ENCODE measurements at places on chromosomes 2 and 18.

GRCh38 chr2:225017713-225018112, 24.6 kb downstream of the DOCK10 start:
- no peak for DNase-seq

DNA sequence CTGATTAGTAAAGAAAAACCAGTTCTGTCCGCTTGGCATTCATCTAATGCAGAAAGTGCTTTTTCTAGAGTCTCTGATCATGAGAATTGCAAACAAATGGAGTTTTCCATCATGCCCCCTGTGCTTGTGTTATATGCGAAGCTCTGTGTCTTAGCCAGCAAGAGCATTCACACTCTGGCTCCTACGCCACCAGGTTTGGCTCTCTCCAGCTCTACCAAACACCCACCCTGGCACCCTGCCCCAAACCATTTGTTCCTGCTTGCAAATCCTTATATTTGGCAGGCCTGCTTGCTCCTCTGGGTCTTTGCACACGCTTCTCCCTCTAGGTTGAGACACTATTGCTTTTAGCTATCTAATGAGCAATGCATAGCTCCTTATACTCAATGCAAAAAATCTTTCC, 204.1 kb upstream of the CYRIA start:
- DNase-seq: no peak

DNA sequence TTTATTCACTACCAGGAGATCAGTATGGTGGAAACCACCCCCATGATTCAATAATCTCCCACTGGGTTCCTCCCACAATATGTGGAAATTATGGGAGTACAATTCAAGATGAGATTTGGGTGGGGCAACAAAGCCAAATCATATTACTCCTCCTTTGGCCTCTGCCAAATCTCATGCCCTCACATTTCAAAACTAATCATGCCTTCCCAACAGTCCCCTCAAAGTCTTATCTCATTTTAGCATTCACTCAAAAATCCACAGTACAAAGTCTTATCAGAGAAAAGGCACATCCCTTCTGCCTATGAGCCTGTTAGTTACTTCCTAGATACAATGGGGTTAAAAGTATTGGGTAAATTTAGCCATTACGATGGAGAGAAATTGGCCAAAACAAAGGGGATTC, 989.5 kb upstream of the CNTNAP5 start:
- DNase-seq: no peak

- DNase-seq: no peak
These were observed 68.1 kb upstream of the TMEM247 start for GRCh38 chr2:46411245-46411641.

DNA sequence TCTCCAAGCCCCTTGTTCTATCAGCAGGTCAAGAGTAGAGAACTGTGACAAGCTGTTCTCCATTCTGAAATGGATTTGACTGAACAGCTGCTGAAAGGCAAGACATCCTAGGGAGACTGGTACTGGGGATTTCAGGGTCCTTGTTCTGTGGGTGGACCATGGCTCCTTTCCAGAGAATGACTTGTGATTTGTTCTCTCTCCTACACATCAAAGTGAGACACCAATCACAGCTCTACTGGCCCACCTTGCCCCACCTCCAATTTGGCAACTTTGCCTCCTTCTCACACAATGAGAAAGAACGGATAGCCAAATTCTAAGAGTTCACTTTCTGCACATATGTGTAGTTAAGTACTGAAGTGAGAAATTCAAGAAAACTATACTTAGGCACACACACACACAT, 67.4 kb downstream of the BCL11A start:
- DNase-seq: no peak

DNA sequence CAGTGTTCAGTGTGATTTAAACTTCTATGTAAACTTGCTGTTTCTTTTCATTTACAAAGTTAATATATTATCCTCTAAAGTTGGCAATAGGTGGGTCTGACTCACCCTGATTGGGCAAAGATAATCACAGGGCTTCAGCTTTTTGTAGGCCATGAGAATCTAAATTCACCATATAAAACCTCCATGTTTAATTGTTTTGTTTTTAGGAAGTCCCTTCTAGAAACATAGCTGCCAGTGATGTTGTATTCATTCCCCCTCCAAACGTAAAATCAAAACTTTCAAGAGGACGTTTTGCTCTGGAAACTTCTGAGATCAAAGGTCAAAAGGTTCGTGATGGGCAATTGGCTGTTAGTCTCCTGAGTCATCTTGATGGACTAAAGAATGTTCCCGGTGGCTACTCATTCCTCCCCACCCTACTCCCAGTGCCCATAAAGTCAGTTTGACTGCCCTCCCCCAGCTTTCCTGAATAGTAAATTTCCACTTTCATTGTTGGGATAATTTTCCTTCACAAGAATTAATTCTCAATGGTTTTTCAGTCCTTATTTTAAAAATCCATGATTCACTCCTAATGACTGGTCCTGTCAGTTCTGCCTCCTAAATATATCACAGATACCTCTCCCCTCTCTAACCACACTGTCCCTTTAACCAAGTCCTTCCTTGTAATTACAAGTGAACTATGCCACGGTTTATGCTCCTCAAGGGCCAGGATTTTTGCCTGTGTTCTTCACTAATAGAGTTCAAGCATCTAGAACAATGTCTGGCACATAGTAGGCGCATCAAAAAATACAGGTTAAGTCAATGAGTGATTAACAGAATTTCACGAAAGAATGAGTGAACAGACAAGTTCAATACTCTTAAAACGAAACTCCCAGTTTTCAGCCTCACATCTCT, 164.4 kb upstream of the VRK2 start:
- no peak for DNase-seq

GRCh38 chr2:182068811-182069210, 83.2 kb downstream of the PPP1R1C start:
- no peak for DNase-seq

GRCh38 chr2:226579519-226579918, 220.1 kb downstream of the IRS1 start:
- DNase-seq: no peak

GRCh38 chr2:172204309-172204708, 101.6 kb upstream of the DLX2 start:
- DNase-seq: no peak

DNA sequence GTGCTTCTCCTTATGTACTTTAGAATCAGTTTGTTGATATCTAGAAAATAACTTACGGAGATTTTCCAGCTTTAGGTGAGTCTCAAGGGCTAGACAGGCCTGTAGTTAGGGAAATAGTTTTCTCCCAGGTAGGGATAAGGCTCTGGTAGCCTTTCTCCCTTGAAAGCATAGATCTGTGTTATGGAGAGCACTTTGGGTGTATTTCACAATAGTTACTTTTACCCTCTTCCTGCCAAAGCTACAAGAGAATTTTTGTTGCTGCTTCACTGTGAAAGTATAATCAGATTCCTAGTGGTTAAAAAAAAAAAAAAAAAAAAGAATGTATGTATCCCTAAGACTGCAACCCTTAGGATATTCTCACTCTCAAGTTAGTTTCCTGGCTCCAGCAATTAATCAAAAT, 267.5 kb downstream of the PIK3C3 start:
- DNase-seq: no peak

DNA sequence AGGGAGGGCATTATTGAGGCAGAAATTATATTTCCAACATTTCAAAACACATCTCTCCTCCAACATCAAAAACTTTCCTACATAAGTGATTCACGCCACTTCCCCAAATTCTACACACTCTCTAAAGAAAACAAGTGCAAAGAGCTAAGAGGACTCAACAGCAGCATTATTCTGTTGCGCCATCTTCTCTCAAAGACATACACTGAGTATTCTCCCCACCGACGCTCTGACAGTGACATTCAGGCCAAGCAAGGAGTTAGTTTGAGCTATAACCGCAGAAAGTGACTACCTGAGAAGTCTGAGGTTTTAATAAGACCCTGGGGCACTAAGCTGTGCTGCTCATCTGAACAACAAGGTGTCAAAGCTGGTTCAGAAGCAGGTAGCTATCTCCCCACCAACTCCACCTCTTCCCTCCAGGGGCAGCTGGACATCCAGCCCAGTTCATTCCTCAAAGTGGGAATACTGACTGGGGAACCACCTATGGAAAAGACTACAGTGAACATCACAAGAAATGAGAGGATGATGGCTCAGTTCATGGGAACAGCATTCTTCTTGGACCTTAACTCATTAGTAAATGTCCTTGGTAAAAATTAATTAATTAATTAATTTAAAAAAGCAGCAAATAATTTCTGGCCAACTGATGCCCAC, 309.5 kb upstream of the CCDC68 start:
- no peak for DNase-seq

GRCh38 chr2:122277956-122278355, 522.5 kb downstream of the TSN start:
- no peak for DNase-seq

GRCh38 chr18:74083557-74083952, 64.1 kb downstream of the FBXO15 start:
- DNase-seq: no peak

- DNase-seq: no peak
These were observed 558.7 kb upstream of the TNP1 start for GRCh38 chr2:217418544-217418943.

GRCh38 chr2:138389063-138389462, 112.5 kb upstream of the SPOPL start:
- no peak for DNase-seq

DNA sequence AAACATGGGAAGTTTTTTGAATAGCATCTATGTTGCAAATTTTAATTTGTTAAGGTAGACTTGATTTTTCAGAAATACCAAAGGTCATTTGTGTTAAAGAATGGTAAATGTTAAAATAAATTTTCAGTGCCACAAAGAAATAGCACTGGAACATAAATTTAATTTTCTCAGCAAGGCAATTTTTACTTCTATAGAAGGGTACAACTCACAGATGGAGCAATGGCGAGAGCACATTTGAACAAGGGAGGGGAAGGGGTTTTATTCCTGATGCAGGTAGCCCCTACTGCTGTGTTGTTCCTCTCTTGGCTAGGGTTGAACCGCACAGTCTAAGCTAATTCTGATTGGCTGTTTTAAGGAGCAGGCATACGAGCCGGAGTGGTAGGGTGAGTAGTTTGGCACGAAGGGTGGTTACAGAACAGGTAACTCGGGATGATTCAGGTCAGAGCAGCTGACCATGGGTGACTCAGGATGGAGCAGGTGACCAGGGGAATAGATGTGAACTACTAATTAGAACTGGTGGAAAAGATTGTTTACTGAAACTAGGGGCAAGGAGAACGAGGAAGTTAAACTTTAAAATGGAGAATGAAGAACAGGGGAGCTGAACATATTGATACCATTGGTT, 50.1 kb upstream of the PSME4 start:
- DNase-seq: no peak

DNA sequence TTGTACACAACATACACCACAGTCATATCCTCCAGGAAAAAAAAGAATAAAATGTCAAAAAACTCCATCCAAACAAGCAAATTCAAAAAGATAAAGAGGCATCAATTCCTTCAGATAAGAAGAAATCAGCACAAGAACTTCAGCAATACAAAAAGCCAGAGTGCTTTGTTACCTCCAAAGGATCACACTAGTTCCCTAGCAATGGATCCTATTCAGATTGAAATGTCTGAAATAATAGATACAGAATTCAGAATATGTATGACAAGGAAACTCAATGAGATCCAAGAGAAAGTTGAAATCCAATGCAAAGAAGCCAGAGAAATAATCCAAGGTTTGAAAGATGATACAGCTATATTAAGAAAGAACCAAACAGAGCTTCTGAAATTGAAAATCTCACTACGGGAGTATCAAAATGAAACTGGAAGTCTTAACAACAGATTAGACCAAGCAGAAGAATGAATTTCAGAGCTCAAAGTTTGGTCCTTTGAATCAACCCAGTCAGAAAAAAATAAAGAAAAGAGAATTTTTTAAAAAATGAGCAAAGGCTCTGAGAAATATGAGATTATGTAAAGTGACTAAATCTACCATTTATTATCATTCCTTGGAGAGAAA, 80.6 kb downstream of the TRABD2A start:
- DNase-seq: no peak

DNA sequence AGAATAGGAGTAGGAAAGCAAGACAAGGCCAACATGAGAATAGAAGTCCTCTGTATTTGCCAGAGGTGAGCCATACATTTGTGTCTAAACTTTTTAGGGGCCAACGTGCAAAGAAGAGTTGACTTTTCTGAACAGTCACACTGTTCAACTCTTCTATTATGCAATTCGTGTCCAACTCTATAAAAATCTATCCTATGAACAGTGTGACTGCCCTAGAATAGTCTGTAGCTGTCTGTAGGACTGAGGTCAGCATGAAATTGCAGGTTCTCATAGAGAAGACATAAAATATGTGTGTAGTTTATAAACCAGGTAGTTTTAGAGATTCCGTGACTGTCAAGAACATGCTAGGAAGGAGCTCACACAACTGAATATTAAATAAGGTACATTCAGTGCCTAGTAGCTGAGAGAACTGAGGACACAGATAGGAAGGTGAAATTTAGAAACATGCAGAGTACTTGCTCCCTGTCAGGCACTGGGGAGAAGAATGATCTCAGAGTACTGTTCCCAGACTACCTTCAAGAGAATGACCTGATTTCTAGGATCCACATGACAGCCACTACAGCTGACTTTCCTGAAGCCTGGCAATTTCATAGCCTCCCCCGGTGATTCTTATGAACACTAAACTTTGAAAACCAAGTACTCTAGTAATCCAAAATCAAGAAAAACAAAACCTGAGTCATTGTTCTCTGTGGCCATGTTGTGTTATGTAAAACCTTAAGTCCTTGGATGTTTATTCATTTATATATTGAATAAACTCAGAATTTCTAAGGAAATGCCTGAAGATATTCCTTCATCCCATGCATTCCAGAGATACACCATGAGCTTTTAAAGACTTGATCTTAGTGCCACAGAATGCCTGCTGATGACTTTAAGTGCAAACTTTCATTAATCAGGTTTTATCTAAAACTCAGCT, 201.5 kb upstream of the BOD1L2 start:
- DNase-seq: no peak

DNA sequence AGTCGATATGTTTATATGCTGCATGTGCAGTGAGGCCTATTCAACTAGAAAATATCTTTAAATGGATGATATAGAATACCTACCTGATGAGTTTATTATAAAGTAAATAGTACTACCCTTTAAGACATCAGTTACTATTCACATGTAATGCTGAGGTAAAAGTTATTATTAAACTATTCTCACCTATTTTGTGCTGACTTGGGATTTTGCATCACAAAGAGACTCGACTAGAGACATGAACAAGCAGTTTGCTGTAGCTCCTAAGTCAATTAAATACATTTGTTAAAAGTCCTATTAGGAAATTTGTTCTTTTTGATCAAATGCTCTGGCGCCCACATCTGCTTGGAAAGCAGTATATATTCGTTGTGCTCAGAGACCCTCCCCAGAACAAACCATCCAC, 164.1 kb downstream of the CCDC85A start:
- DNase-seq: no peak

DNA sequence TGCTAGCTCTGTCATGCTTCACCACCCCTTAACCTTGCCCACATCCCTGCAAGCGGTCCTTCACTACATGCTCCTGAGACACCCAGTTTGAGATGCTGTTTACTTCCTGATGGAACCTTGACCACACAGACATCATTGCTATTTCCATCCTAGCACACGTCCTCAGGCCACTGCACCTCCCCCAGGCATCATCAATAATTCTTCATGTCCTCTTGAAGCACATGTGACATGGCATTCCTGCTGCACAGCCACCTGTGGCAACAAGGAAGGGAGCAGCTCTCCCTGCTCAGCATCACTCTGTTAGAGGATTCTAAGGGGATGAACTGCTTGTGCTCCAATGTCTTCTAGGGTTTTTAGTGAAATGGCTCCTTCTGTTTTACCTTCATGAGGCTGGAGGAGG, 26.1 kb upstream of the ST3GAL5 start:
- DNase-seq: no peak

Measured in stimulated activated CD4-positive, alpha-beta T cell treated with anti-CD3 and anti-CD28 coated beads, Interleukin-4, amount 100 ng/mL, for 24 hours (primary cell).